ENCODE measurements at places on chromosomes 7 and 10. TPM values are rescaled to one million over a fixed set of nuclear protein-coding genes. Genes with fewer than 3 reads are reported as not detected.

DNA sequence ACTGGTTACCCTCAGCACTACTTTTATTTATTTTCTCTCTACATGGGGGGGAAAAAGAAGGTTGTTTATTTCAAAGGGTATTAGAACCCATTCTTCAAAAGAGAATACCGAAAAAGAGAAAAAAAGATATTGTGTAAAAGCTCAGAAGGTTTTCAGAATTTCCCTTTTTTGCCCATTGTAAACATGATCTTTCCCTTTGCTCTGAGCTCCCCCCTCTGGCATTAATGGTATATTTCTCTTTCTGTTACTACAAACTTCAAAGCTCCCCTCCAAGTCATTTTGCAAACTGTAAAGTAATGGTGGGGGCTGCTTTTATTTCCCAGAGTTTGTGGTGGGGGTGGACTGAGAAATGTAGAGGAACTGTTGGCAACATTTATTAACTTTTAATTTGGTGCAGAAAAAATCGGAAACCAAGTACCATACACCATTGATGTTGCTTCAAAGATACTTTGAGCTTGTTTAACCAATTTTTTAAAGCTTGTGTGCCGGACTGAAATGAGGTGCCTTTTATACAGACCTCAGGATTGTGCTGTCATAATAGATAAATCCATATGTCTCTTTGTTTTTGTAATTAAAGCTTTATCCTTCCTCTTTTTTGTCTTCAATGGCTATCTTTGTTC, 181.5 kb downstream of the EXOC4 start:
- DNase-seq = peak; percentile 60
- H3K36me3 ChIP-seq = no peaks in the 10 kb centered on the region
- no peak overlapping the region for H3K27ac ChIP-seq
- no peaks in the 10 kb centered on the region for H3K27me3 ChIP-seq
- H3K4me1 ChIP-seq = no peaks in the 10 kb centered on the region
- no peak overlapping the region for H3K4me3 ChIP-seq

DNA sequence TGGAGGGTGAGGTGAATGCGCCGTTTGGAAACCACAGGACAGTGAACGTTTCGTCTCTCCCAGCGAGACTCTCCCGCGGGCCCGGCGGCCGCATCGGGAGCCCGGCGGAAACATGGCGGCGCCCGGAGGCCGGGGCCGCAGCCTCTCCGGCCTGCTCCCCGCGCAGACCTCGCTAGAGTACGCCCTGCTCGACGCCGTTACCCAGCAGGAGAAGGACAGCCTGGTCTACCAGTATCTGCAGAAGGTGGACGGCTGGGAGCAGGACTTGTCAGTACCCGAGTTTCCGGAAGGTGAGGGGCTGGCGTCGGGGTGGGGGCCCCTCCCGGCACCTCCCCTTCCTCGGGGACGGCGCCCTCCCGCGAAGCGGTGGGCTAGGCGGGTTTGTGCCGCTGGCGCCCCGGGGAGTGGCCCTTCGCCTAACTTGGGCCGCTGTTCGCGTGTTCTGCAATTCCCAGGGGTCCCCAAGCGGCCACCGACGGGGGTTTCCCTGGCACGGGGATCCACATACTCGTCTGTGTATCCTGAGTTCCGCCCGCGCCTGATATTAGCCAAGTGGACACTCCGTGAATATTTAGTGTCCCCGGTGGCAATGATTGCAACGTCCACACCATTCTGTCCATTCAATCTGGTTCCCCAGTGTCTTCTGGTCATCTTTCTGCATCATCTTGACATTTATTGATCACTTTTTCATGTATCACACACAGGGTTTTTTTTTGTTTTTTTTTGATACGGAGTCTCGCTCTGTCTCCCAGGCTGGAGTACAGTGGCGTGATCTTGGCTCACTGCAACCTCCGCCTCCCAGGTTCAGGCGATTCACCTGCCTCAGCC, 514 bp downstream of the NHLRC2 start:
- H3K36me3 ChIP-seq = peaks cover 3% of the 10 kb centered on the region
- no peaks in the 10 kb centered on the region for H3K27me3 ChIP-seq
- H3K4me1 ChIP-seq = peaks cover 24% of the 10 kb centered on the region
- peak overlapping the region; percentile 92 for H3K27ac ChIP-seq

TAC1 gene
- total RNA-seq = not detected

- H3K4me1 ChIP-seq = peaks cover 22% of the 10 kb centered on the region
- no peaks in the 10 kb centered on the region for H3K27me3 ChIP-seq
- DNase-seq = peak; percentile 59
- peak overlapping the region; percentile 28 for H3K27ac ChIP-seq
- H3K4me3 ChIP-seq = no peak overlapping the region
- H3K36me3 ChIP-seq = no peaks in the 10 kb centered on the region
These were observed 548.7 kb upstream of the GALNT17 start for GRCh38 chr7:70582927-70583895.

DNA sequence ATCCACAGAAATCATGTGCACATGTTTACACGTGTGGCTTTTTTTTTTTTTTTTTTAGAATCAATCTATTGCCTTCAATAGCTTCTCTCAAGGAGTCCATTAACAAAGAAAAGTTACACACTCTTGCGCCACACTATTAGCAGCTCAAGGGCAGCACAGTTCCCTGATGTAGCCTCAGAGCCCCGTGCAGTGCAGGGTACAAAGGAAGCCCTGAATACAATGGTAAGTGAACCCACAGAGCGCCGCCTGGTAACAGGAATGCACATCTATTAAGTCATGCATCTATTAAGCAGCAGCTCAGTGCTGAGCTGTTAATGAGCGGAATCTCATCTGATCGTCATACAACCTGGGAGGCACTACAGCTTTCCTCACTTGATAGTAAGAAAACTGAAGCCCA, 113.7 kb upstream of the PDLIM1 start:
- no peak overlapping the region for H3K4me3 ChIP-seq
- H3K27me3 ChIP-seq = no peaks in the 10 kb centered on the region
- H3K27ac ChIP-seq = peak overlapping the region; percentile 79
- peaks cover 55% of the 10 kb centered on the region for H3K36me3 ChIP-seq

DNA sequence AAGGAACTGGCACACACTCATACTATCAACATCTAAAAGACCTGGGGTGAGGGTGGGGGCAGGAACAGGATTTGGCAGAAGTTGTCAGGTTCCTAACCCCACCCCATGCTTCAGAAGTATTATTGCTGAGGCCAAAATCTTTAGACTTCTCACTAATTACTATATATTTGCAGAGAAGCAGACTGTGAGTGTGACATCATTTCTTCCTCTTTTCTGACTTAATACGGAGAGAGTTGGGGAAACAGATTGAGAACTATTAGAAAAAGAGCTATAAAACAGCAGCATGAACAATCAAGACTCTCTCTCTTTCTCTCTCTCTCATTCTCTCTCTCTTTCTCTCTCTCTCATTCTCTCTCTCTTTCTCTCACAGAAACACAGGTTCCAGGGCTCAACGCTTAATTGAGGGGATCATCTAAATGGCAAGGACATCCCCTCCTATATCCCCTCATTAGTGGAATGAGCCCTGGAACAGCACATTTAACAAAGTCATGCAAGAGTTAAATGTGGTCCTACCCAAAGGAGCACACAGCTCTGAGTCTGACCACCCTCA, 94.8 kb downstream of the KCNMA1 start:
- no peaks in the 10 kb centered on the region for H3K27me3 ChIP-seq
- no peaks in the 10 kb centered on the region for H3K4me1 ChIP-seq
- no peak overlapping the region for H3K27ac ChIP-seq
- no peaks in the 10 kb centered on the region for H3K36me3 ChIP-seq
- DNase-seq = no peak
- no peak overlapping the region for H3K4me3 ChIP-seq

DNA sequence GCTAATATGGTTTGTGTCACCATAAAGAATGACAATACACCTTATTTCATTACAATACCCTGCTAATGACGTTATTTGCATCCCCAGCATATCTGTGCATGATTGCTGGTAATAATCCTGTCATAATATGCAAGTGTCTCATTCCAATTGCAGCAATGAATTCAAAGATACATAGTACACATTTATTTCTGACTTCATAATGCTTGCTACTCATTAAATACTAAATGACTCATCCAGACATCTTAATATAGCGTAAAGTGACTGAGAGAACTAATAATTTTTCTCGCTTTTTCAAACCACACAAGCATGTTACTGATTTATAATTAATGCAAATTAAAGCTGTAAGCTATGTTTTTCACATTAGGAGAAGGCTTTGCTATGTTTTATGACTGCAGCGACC, 234.7 kb upstream of the MDFIC start:
- H3K36me3 ChIP-seq = no peaks in the 10 kb centered on the region
- no peaks in the 10 kb centered on the region for H3K4me1 ChIP-seq
- H3K27me3 ChIP-seq = no peaks in the 10 kb centered on the region
- H3K4me3 ChIP-seq = no peak overlapping the region
- no peak for DNase-seq

PIK3AP1 gene
- total RNA-seq = 7.0 TPM

Measured in stomach (tissue), 19 donors.